ENCODE measurements at places on chromosomes 4 and X.

DNA sequence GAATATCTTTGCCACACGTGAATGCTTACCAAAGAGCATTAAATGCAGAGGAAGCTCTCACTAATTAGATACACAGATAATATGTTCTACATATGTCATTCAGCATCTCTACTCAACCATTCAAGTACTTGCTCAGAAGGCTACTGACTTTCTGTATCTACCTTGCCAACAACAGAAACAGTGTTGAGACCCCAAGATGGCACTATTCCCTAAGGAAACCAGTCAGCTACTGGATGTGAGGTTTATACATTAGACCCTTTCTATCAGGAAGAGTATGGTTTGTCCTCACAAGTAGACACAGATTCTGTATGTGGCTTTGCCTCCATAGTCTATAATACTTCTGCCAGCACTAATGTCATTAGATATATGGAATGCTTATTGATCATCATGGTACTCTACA lies 443.9 kb upstream of the INTU start:
- DNase-seq: peak; percentile 40

DNA sequence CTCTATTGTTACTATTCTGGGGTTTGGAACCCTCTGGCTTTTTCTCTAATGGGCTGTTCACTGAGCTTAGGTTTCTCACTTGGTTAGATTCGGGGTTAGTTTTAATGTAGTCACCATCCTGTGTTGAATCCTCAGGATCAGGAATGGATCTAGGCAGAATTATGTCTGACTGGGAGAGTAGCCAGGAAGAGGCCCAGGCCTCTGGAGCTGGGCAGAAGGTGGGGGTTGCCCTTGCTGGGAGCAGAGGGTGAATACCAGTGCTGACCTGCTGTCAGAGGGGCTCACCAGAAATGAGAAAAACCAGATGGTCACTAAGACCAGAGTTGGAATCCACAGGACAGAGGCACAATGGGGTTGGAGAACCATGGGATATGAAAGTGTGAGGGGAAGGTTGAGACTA lies 126.6 kb upstream of the SLC4A4 start:
- no peak for DNase-seq

DNA sequence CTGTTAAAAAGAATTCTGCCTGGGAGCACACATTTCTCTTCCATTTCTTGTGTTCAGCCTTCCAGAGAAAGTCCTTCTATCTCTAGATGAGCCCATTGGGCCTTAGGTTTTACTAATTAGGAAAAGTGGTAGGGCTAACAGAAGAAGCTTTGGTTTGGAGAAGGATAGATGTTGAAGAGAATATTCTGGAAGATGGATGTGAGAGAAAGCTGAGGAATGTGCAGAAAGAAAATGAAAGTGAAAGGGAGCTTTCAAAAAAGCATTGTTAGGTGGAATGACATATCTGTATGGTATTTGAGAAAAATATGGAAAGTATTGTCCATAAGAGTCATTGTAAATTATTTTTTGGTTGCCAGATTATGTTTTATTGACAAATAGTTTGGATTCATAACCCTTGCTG lies 474.8 kb upstream of the SLIT2 start:
- no peak for DNase-seq

- DNase-seq: no peak
Observed at GRCh38 chr4:108276690-108277089, 108.0 kb upstream of the LEF1 start.

DNA sequence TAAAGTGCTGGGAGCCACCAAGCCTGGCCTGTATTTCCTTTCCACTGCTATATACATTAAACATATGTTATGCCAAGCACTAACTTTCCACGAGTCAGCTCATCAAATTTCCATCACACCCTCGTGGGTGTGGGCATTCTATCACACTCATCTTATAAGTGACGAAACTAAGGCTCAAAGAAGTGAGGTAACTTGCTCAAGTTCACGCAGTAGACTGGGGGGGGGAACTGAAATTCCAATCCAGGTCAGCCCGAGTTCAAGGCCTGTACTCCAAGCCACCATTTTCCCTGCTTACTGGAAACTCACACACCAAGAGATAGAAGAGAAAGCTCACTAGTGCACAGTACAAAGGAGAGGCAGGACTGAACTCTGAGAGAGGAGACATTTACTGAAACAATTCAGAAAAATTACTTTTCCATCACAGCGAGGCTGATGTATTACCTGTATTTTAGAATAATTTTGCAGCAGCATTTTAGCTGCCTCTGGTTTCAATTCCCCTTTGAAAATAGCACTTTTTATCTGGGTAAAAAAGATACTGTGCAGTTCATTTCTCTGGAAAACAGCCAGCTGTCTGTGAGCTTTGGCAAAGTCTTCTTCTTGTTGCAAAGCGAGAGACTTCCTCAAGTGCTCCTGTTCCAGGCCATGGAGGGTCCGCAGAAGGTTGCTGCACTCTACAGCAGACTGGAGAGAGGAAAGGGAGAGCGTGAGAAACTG lies 76.8 kb downstream of the EVC2 start:
- DNase-seq: no peak

GRCh38 chr4:164056426-164057142 lies 562.1 kb downstream of the TMA16 start:
- no peak for DNase-seq

DNA sequence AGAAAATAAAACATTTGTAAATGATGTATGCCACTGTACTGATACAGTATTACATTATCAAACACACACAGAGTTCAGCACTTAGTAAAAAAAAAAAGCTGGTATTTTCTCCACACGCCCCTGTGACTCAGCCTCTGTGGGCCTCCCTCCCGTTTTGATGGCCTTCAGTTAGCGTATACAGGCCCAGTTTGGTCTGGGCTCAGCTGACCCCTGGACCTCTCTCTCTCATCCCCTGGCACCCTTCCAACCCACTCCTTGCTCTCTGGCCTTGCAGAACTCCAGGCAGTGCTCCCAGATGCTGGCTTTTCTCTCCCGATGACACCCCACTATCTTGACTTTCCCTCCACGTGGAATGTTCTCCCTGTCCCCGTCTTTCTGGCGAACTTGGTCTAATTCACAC lies 89.0 kb upstream of the LIMCH1 start:
- no peak for DNase-seq

GRCh38 chr4:123784626-123785025 lies 388.0 kb downstream of the SPRY1 start:
- DNase-seq: no peak

DNA sequence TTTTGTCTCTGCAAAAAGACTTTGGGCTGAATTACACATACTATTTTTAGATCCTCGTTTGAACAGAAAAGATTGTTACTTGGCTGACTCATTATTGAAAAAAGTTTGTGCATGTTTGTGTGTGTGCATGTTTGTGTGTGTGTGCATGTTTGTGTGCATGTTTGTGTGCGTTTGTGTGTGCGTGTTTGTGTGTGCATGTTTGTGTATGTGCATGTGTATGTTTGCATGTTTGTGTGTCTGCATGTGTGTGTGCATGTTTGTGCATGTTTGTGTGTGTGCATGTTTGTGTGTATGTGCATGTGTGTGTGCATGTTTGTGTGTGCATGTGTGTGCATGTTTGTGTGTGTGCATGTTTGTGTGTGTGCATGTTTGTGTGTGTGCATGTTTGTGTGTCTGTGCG lies 201.1 kb upstream of the FAT1 start:
- DNase-seq: no peak

- no peak for DNase-seq
Observed at GRCh38 chr4:1053080-1053661, 41.7 kb downstream of the FGFRL1 start.

GRCh38 chr4:42371305-42372252 lies 25.7 kb upstream of the SHISA3 start:
- peak; percentile 28 for DNase-seq

DNA sequence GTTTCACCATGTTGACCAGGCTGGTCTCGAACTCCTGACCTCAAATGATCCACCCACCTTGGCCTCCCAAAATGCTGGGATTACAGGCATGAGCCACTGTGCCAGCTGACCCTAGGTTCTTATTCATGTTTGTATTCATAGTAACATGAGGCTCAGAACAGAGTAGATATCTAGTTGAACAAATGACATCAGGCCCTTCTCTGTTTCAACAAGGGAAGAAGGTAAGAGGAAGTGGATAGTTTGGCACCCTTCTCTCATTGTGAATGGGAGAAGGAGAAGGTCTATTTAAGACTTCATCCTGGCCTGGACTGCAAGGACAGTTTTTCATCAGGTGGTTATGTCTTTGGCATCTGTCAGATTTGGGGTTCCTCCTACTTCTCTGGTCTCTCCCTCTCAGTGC lies 13.8 kb downstream of the GJB1 start:
- no peak for DNase-seq

- DNase-seq: peak; percentile 28
Observed at GRCh38 chrX:54808109-54808604, 612 bp downstream of the MAGED2 start.

GRCh38 chr4:24885342-24885741 lies 27.5 kb downstream of the CCDC149 start:
- no peak for DNase-seq

DNA sequence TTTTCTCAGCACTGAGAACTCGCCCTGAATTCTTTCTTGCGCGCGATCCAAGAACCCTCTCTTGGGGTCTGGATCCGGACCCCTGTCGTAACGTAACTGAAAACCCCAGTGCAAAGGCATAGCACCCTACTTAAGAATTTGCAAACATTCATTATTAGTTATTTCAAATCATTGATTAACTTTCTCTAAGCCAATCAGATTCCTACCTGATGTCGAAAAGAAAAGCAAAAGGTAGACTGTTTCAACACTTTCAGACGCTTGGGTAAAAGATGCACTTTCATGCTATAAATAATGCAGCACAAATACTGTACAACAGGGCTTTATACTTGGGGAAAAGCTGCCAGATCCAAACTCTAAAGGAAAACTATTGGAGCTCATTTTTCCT lies 817 bp upstream of the WDR19 start:
- DNase-seq: no peak

DNA sequence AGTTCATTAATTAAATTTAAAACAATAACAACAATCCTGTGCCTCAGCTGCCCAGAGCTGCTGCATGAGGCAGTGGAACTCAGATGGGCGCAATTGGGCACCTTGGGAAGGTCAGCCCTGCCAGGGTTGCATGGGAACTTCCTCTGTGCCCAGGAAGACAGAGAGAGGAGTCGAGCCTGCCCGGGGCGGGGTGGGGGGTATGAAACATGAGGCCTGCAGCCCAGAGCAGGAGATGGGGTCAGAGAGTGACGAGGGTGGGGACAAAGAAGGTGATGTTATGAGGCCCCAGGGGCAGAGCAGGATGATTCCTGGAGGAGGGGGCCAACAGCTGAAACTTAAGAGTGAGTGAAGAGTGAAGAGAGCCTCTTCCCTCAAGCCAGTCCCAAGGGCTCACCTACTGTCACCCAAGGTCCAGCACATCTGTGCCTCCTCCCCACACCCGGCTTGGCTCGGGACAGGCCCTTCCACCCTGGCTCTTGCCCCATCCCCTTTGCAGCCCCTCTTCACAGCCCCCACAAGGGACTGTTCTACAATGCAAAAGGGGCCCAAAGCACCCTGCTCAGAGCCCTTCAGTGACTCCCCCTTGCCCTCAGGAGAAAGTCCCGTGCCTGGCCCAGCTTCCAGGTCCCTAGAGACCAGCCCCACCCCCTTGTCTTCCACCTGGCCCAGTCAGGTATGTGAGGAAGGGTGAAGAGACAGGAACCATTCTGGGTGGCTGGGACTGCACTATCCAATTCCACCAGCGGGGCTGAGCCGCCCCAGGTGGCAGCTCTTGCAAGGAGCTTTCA lies 31.4 kb downstream of the HMX1 start:
- DNase-seq: no peak

DNA sequence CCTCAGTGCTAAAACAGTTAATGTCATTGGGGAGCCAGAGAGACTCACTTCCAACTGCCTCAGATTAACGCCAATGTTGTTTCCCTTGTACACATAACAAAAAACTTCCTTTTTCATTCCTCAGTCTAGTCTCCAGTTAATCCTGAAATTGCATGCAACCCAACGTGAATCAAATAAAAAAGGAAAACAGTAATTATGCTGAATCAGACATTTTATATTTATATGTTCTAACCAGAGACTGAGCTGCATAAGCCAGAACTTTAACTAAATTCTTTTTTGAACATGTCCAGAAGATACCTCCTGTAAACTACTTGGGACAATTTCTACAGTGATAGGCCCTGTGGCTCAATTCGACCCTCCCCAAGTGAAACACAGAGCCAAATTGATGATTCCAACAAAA lies 4.7 kb downstream of the GPC4 start:
- no peak for DNase-seq

DNA sequence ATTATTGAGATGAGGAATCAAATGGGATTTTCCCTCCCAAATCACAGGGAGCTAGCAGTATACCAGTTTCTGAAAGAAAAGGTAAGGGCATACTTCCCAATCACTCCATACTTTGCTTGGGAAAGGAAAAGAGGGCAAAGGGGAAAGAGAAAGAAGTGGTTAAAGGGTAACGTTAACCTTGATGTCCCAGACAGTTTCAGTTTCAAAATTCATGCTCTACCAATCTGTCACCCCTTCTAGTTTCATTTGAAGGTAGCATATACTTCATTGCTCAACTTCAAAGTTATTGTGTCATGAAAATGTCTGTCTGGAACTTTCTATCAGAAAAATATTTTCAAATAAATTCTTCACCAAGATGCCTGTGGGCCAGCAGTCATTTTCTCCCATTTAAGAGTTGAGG lies 16.0 kb downstream of the TNMD start:
- no peak for DNase-seq

- DNase-seq: no peak
Observed at GRCh38 chr4:84685105-84685504, 102.2 kb downstream of the CDS1 start.

DNA sequence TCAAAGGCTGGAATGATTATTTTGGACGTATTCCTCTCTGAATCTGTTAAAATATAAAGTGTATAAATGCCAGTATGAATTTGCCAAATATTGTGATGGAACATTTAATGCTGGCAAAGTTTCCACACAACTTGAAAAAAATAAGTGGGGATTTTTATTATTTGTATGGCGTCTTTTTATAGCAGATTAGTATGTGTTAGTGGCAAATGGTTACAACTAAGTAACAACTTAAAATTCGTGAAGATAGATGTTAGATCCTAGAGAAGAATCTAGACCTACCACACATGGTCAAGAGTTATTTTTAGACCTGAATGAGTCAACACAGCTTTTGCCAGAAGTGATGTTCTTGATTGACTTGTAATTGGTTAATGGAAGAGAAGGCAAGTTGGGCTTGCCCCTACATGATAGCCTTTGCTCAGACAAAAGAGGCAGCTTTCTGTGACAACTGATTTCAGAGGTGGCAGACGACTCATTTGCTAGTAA lies 4.8 kb downstream of the CPE start:
- DNase-seq: peak; percentile 61

- DNase-seq: no peak
Observed at GRCh38 chr4:151679231-151679630, 81.6 kb downstream of the GATB start.

DNA sequence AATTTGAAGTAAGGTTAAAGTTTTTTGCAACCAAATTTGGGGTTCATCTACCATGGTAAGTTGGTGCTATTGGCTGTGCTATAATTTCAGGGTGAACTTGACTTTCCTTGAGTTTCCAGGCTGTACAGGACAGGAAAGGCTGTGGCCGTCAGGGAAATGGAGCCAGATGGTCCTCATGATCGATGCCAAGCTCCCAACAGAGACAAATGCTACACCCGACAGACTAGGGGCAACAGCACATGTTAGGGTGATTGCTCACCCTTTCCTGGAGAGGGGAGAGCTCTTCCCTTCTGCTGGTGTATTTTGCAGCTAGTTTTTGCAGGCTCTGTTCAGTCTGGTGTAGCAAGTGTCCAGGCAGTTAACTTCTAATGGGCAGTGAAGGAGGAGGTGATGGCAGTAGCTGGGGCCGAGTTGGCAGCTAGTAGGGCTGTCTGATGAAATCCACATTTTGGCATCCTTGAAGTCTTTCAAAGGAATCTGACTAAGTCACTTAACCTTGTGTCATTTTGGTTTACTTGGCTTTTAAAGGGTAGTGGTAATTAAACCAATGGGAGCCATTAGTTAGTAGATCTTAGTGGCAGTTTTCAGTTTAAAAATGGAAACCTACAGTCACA lies 47.8 kb downstream of the GAB1 start:
- no peak for DNase-seq
